ENCODE measurements at places on chromosomes 13 and 19.

DNA sequence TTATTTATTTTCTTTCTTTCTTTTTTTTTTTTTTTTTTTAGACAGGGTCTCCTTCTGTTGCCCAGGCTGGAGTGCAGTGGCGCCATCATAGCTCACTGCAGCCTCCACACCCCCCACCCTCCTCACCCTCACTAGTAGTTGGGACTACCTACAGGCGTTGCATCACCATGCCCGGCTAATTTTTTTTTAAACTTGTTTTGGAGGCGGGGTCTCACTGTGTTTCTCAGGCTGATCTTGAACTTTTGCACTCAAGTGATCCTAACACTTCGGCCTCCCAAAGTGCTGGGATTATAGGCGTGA lies 33.6 kb downstream of the GJA3 start:
- peak overlapping the region; percentile 42 for H3K4me3 ChIP-seq
- H3K4me1 ChIP-seq: peaks cover 4% of the 10 kb centered on the region
- H3K27ac ChIP-seq: peak overlapping the region; percentile 73
- no peaks in the 10 kb centered on the region for H3K27me3 ChIP-seq
- DNase-seq: no peak

GRCh38 chr13:111665691-111666095 lies 345.3 kb downstream of the TEX29 start:
- H3K36me3 ChIP-seq: no peaks in the 10 kb centered on the region
- peaks cover 3% of the 10 kb centered on the region for H3K4me1 ChIP-seq
- H3K27me3 ChIP-seq: no peaks in the 10 kb centered on the region
- H3K27ac ChIP-seq: no peak overlapping the region

- DNase-seq: no peak
- H3K36me3 ChIP-seq: no peaks in the 10 kb centered on the region
- no peaks in the 10 kb centered on the region for H3K27me3 ChIP-seq
- H3K4me1 ChIP-seq: peaks cover 1% of the 10 kb centered on the region
- no peak overlapping the region for H3K4me3 ChIP-seq
- H3K27ac ChIP-seq: no peak overlapping the region
Observed at GRCh38 chr13:20461860-20462532, 63.7 kb downstream of the CRYL1 start.

- H3K4me3 ChIP-seq: no peak overlapping the region
- DNase-seq: no peak
- no peaks in the 10 kb centered on the region for H3K36me3 ChIP-seq
- H3K4me1 ChIP-seq: no peaks in the 10 kb centered on the region
- H3K27ac ChIP-seq: no peak overlapping the region
Observed at GRCh38 chr19:54310543-54310942, 2.4 kb downstream of the LILRA5 start.

DNA sequence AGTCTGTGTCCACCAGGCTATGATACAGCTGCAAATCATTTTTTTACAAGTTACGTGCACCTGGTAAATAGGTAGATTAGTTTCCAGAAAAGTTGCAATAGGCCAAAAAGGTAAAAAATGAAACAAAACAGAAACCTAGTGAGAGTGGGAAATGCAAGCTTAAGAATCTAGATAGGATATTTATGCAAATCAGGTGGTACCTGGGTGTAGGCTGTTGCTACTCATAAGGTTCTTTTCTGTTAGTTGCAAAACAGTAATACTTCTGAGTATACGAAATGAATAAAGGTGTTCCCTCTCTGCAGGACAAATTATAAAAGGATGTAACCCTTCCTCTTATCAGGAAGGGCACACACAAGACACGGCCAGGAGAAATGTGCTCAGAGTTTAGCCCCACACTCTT lies 97.9 kb downstream of the UGGT2 start:
- no peaks in the 10 kb centered on the region for H3K36me3 ChIP-seq
- no peaks in the 10 kb centered on the region for H3K4me1 ChIP-seq
- H3K27ac ChIP-seq: no peak overlapping the region
- H3K4me3 ChIP-seq: no peak overlapping the region

- H3K4me3 ChIP-seq: no peak overlapping the region
- no peaks in the 10 kb centered on the region for H3K36me3 ChIP-seq
- peaks cover 21% of the 10 kb centered on the region for H3K4me1 ChIP-seq
- no peak overlapping the region for H3K27ac ChIP-seq
- DNase-seq: no peak
Observed at GRCh38 chr13:33186861-33187291, 98.7 kb downstream of the STARD13 start.
